ENCODE measurements at places on chromosomes 16 and 17. TPM values are rescaled to one million over a fixed set of nuclear protein-coding genes. Genes with fewer than 3 reads are reported as not detected.

DNA sequence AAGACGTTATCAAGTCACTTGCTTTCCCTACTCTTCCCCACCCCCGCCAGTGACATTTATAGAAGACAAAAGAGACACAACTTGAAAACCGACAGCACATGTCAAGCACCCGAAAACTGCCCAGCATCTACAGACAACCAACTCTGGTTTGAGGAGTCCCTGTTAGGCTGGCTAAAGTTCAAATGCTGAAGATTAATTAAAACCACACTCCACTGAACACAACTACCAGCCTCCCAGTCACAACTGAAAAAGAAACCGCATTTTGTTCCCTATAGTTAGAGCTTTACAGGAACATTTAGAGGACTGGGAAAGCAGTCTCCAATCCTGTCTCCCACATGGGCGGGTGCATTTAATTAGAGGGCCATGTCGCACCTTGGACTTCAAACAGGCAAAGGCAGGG lies 73.0 kb upstream of the COX10 start:
- DNase-seq, result no peak

TBC1D3C gene
- not detected for total RNA-seq

DNA sequence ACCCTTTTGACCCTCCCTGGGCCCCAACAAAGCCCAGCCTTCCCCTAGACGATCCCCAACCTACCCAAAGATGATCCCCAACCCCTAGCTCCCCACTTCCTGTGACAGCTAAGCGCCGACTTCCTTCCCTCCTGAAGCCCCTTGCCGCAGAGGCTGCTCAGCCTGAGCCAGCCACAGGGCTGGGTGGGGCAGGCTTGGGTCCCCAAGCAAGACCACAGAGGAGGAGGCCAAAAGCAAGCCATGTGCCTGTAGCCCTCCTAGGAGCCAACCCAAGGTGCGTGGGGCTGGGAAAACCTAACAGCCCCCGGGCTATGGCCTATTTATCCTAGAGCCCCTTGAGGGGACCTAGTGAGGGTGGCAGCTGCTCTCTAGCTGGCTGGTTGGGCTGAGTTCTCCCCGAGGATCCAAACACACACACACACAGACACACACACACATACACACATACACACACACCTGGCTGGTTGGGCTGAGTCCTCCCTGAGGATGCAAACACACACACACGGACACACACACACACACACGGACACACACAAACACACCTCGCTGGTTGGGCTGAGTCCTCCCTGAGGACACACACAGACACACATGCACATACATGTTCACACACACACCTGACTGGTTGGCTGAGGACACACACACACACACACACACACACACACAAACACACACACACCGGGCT lies 4.8 kb downstream of the ARRB2 start:
- DNase-seq, result no peak

DNA sequence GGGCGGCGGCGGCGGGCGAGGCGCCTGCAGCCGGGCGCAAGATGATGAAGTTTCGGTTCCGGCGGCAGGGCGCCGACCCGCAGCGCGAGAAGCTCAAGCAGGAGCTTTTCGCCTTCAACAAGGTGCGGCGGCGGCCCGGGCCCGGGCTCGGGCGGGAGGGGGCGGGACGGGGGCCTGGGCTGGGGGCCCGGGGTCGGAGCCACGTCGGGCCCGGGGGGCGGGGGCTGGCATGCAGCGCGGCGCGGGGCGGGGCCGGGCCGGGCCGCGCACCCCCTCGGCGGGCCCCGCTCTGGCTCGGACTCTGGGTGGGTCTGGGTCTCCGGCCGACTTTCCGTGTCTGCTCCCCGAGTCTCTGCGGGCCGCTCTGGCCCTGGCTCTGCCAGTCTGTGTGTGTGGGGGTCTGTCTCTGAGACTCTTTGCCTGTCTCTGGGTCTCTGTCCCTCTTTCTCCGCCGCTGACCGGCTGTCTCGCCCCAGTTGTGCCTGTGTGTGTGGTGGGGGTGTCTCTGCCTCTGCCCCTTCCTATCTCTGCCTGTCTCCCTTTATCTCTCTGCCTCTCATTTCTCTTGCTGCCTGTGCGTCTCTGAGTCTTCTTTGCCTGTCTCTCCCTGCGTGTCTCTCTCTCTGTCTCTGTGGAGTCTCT lies 328 bp downstream of the LLGL1 start:
- no peak for DNase-seq

DNA sequence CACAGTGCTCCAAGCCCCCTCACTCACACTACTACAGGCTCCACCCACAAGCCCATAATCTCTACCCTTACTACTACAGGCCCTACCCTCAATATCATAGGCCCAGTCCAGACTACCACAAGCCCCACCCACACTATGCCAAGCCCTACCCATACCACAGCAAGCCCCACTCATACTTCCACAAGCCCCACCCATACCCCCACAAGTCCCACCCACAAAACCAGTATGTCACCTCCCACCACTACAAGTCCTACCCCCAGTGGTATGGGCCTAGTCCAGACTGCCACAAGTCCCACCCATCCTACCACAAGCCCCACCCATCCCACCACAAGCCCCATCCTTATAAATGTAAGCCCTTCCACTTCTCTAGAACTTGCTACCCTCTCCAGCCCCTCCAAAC lies 13.8 kb downstream of the RIPOR1 start:
- DNase-seq, result peak; percentile 70

RNF222 gene
- total RNA-seq, result not detected

- no peak for DNase-seq
Measured at GRCh38 chr17:42027961-42028790, 8.3 kb downstream of the NKIRAS2 start.

MAPT gene
- 0.18 TPM for total RNA-seq

CCT6B gene
- 0.59 TPM for total RNA-seq

PPY gene
- total RNA-seq, result not detected

GRCh38 chr17:69431835-69432234 lies 17.3 kb downstream of the MAP2K6 start:
- no peak for DNase-seq

GRCh38 chr17:77258638-77259037 lies 117.9 kb downstream of the SEC14L1 start:
- DNase-seq, result no peak

- no peak for DNase-seq
Measured at GRCh38 chr16:89555780-89556179, 4.7 kb upstream of the RPL13 start.
